Activated T-helper 1 cell treated with anti-CD3 and anti-CD28 coated beads, Interleukin-2, amount 50 U/mL, for 16 hours (primary cell): ENCODE measurements at places on chromosomes 3 and 15.

DNA sequence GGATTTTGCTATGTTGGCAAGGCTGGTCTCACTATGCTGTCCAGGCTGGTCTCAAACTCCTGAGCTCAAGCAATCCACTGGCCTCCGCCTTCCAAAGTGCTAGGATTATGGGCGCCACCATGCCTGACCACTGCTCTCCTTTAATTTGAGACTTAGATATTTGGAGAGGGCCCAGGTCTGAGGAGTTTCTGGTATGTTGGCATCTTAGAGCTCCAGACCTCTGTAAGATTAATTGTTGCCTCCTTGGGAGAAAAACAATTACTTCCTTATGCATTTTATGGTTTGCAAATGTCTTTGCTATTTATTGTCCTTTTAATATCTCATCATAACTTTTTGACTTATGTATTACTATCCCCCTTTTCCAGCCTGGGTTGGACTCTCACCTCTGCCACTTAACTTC lies 2.9 kb downstream of the ZNF774 start:
- DNase-seq: no peak

DNA sequence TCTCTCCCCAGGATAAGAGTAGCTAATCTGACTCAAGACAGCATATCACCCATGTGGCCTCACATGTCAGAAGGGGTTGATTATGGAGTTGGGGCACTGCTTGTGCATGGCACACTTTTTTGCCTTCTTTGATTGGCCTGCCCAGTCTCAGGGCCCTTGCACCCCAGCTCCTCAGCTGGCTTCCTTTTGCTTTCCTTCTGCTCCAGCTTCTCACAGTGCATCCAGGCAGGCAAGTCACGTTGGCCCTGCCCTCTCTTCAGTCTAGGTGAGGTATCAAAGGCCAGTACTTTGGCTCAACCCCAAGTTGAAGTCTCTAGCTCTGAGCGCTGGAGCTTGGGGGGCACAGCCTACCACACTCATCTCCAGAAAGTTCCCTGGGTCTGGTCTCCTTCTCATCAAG lies 42.2 kb downstream of the NGRN start:
- DNase-seq: no peak

GRCh38 chr3:99929745-99930139 lies 112.1 kb downstream of the CMSS1 start:
- DNase-seq: no peak

DNA sequence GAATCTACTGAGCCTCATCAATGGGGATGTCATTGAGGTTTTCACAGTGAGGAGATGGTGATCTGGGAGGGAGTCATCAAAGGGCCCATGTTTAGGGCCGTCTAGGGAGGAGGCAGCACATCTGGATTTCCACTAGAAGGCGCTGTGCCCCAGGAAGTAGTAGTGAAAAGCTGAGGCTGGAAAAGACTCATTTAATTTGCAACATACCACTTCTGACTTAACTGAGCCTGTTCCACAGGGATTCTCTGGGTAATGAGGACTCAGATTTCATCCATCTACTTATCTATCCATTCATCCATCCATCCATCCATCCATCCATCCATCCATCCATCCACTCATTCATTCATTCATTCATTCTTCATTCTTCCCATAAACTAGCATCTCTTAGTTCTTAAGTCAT lies 17.4 kb upstream of the SHF start:
- DNase-seq: peak; percentile 26

DNA sequence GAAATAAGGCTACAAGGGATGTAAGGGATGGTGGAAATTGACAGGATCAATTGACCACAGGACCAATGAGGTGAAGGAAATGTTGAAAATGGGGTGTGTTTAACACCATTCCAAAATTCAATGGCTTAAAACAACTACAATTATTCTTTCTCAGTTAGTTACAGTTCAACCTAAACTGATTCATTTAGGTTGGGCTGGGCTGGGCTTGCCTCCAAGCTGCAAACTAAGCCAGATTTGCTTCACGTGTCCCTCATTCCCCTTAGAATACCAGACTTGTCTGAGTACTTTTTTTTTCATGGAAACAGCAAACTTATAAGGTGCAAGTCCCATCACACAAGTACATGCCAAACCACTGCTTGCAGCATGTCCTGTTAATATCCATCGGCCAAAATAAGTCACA lies 280.1 kb downstream of the NEK10 start:
- no peak for DNase-seq

- no peak for DNase-seq
Measured at GRCh38 chr3:151923901-151924300, 50.5 kb downstream of the SUCNR1 start.

GRCh38 chr3:21310891-21311290 lies 440.1 kb downstream of the ZNF385D start:
- DNase-seq: no peak

GRCh38 chr3:34780973-34781372 lies 858.4 kb upstream of the ARPP21 start:
- no peak for DNase-seq
